ENCODE measurements at places on chromosomes 6 and 20. TPM values are rescaled to one million over a fixed set of nuclear protein-coding genes. Genes with fewer than 3 reads are reported as not detected.

VGLL2 gene
- not detected for total RNA-seq

POM121L2 gene
- not detected for total RNA-seq

MOG gene
- total RNA-seq: not detected

EDEM2 gene
- 57.2 TPM for total RNA-seq

ZNF831 gene
- total RNA-seq: not detected

EFCAB8 gene
- not detected for total RNA-seq
